AG08395 (cell line): ENCODE measurements at places on chromosomes 13 and 19.
A peak's percentile ranks its signal among the peaks of the same experiment; 100 is the strongest.

GRCh38 chr13:41313117-41313516, 2.0 kb downstream of the NAA16 start:
- no peak for DNase-seq

GRCh38 chr19:30309905-30310601, 62.1 kb upstream of the ZNF536 start:
- no peak for DNase-seq

GRCh38 chr13:71865874-71866334, 1.1 kb downstream of the DACH1 start:
- DNase-seq = no peak

DNA sequence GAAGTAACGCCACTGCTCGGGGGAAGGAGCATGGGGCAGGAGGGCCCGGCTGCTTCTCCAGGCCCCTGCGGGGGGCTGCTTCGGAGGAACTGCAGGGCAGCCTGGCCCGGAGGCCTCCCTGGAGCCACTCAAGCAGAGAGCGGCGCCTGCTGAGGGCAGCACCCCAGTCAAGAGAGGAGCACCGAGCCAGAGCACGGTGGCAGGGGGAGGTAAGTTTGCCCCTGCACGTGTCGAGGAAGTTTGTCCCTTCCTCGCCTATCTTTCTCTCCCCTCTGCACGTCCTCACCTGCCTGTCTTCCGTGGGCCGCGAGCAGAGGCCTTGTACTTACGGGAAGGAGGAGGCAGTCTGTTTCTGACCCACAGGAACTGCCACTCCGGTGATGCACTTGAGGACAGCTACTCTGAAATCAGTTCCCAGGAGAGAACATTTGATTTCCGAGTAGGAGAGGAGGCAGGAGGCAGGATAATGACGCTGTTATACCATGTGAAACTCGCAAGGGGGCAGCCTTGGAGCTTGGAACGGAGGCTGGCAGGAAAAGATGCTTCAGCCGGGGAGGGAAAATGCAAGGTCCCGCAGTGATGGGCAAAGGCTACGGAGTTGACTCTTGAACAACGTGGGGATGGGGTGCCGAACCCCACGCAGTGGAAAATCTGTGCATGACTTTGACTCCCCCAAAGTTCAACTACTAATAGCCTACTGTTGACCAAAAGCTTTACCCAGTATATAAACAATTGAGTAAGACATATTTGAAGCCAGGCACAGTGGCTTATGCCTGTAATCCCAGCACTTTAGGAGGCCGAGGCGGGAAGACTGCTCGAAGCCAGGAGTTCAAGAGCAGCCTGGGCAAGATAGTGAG, 5.0 kb downstream of the FFAR1 start:
- peak; percentile 87 for DNase-seq

DNA sequence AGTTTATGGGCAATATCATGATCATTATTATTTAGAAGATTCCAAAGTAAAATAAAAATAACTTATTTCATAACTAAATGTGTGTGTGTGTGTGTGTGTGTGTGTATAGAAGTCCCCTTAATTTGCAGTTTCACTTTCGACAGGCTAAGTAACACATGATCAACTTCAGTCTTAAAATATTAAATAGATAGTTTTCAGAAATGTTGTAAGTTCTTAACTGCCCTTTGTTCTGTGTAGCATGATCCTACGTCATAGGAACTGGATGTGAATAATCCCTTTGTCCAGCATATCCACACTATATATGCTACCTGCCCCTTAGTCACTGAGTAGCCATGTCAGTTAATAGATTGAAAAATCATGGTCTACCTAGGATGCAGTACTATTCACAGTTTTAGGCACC, 1863.5 kb upstream of the PCDH20 start:
- no peak for DNase-seq

- peak; percentile 7 for DNase-seq
These were observed 12.5 kb upstream of the TBC1D4 start for GRCh38 chr13:75494491-75494890.

GRCh38 chr13:65932587-65933239, 1297.4 kb downstream of the PCDH9 start:
- peak; percentile 18 for DNase-seq

- no peak for DNase-seq
These were observed 562.1 kb downstream of the DACH1 start for GRCh38 chr13:71304861-71305260.

DNA sequence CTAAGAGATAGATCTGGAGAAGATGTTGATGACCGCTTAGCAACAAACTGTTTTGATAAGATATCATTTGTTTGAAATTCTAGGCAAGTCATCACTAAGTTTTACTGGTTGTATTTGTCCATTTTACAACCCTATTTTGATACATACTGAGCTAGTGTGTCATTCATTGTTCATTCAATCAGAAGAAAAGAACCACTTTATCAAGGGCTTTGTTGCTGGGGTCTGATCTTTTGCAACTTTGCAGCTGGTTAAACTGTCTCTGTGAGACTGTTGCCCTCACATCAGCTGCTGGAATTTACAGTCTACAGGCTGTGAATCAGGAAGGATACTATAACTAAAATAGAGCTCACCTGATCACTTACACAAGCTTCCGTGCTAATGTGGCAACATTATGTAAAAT, 290.5 kb downstream of the RFC3 start:
- DNase-seq = no peak

- no peak for DNase-seq
These were observed 411.7 kb downstream of the FGF9 start for GRCh38 chr13:22082437-22083100.

DNA sequence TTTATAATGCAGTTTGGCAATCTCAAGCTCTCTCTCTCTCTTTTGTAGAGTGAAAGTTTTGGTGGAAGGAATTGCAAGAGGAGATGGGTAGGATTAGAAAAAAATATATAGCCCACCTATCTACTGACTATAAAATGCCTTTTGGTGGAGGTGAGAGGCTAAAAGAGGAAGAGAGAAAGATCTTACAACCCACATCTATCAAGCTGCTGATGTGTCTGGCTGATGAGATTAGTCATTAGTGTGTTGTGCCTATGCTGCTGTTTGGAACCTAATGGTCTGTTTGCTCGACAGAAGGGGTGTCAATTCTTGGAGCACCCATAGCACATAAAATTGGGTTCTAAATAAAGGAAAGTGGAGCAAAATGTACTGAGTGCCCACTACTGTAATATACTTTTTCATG, 411.0 kb downstream of the HS6ST3 start:
- no peak for DNase-seq

DNA sequence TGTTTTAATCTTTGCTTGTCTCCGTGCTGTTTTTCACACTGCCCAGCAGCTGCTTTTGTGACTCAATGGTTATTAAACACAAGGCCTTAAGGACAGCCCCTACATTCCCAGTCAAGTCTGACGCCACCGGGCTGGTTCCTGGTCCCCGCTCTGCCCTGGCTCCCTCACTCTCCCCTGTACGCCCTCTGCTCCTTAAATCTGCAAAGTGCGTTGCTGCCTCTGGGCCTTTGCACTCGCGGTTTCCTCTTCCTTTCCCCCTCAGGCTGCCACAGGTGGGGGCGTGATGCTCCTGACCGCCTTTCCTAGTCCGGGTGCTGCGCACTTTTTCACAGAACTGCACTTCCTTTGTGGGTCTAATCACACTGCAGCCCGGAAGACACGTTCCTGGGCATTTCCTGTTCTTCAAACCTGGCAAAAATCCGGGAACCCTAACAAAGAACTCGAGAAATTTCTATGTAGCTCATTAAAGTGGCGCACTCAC, 25.6 kb downstream of the NOSIP start:
- DNase-seq = no peak

DNA sequence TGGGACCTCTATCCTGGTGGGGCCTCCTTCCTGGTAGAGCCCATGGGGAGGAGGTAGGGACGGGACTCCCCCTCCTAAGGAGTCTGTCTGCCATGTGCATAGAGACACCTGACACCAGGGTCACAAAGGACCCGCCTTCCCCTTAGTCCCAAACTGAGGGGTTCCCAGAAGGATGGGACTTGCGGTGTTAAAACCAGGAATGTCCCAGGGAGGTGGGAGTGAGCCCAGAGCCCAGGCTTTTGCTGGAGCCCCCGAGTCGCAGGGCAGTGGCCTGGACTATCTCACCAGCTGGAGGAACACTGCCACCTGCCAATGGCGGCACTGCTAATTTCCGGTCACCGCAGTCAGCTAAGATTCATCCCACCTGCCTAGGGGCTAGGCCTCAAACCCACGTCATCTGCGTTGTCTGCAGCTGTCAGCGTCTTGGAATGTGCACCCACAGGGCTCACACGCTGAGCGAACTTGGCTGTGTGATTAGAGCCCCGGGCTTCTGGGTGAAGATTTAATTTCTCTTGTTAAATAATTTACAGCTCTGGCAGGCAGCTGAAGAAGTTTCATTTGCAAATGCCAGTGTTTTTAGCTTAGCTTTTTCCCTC, 31.9 kb upstream of the ATP11A start:
- peak; percentile 52 for DNase-seq

GRCh38 chr19:43780706-43781525, at the start of gene KCNN4:
Gene KCNN4, minus strand, starts transcription at chr19:43780973. Its CDS starts 112 bp downstream, at chr19:43780861.
- peak; percentile 47 for DNase-seq

- no peak for DNase-seq
These were observed 66.5 kb downstream of the SERP2 start for GRCh38 chr13:44440046-44440608.

GRCh38 chr13:45368005-45368404, 27.0 kb upstream of the TPT1 start:
- no peak for DNase-seq

- DNase-seq = peak; percentile 95
These were observed at the start of gene ARGLU1 for GRCh38 chr13:106567474-106568298. Gene ARGLU1, minus strand, starts transcription at chr13:106568137. Its CDS starts 218 bp downstream, at chr13:106567919.

GRCh38 chr13:37868691-37869505, 674 bp downstream of the TRPC4 start:
- DNase-seq = peak; percentile 4

DNA sequence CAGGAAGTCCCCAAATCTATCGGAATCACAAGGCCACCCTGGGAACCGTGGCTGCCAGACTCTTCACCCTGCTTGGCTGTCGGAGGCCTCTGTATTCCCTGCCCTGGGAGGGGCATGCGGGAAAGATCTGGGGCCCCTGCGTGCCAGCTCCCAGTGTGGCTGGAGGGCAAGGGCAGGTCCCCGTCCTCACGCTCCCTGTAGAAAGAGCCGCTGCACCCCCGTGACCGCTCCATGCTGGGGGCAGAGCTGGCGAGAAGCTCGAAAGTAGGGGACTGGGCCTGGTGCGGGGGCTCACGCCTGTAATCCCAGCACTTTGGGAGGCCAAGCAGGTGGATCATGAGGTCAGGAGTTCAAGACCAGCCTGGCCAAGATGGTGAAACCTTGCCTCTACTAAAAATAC, 208.4 kb upstream of the SOX1 start:
- no peak for DNase-seq

DNA sequence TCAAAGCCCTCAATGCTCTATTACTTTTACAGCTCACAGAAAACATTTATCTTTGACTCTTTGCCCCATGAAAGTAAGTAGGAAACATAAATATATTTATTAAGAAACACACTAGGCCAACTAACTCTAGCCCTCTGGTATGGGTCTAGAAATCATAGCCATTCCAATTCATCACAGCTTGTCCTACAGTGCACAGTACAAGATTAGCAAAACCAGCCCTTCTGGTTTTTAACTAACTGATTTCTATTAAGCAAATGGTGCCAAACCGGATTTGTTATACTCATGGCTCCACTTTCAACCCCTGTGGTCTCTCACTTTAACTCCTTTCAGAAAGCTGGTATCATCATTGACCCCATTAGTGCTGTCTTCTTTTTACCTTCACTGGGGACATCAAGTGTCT, 5.6 kb upstream of the LRRC63 start:
- DNase-seq = no peak

GRCh38 chr13:61857198-61857597, 441.5 kb upstream of the PCDH20 start:
- no peak for DNase-seq

DNA sequence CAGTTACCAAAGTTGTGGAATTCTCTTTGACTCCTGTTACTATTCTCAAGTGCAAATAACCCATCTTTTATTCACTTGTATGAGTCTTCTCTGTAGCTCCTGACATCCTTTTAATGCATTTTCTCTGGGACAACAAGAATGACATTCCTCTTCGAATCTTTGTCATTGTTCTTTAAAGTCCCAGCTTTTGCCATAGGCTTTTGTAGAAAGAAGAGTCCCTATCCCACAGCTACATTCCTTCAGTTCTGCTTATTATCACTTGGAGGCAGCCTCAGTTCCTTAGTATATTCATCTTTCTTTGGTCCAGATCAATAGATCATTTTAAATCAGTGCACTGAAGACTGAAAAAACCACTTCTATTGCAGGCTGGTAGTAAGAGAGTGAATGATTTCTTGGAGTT, 560.2 kb downstream of the DACH1 start:
- DNase-seq = no peak

GRCh38 chr13:110479648-110480047, 81.9 kb downstream of the RAB20 start:
- DNase-seq = no peak

DNA sequence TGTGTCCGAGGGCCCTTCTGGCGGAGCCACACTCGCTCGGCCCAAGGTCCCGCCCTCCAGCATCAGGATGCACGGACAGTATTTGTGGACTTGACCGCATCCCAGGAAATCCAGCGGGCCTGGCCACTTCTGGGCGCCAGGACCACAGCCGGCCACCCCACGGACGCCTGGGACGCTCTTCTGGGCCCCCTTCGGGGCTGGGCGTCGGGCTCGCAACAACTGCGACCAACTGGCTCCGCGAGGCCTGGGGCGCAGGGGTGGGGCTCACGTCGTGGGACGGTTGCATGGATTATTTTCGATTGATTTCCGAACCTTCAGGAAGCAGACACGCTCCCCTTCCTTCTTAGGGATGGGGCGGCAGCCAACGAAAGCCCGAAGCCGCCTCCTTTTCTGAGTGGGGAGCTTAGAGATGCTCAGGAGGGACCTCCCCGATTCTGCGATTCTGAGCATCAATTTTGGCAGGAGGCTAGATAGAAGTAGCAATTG, 521 bp upstream of the NUP58 start:
- no peak for DNase-seq

GRCh38 chr19:2487842-2488241, 11.9 kb downstream of the GADD45B start:
- no peak for DNase-seq

- DNase-seq = no peak
These were observed 289.9 kb downstream of the DIAPH3 start for GRCh38 chr13:59873856-59874255.

GRCh38 chr13:59494560-59494970, 669.2 kb downstream of the DIAPH3 start:
- DNase-seq = no peak

DNA sequence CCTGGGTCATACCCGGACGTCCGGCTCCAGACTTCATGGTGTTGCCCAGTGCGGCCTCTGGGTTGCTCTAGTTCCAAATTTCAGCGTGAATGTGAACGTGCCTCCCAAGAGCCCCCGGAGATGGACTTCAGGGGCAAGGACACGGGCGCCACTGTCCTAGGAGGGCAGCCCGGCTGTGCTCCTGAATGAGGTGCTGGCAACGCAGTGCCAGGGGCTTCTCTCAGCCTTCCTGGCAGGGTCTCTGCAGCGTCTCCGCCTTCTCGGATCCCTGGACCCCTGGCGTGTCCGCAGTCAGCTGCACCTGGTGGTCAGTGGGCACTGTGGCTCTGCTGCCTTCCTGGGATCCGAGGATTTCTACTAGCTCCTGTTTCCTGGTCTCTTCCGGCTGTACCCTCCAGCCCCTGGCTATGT, 101.7 kb upstream of the MCF2L start:
- DNase-seq = no peak

GRCh38 chr19:900043-900301, 6.7 kb downstream of the RNU6-9 start:
- no peak for DNase-seq
